Stimulated activated CD8-positive, alpha-beta memory T cell treated with anti-CD3 and anti-CD28 coated beads, Interleukin-15, amount 100 ng/mL, for 24 hours (primary cell): ENCODE measurements at places on chromosomes 11 and 22.
A peak's percentile ranks its signal among the peaks of the same experiment; 100 is the strongest.

DNA sequence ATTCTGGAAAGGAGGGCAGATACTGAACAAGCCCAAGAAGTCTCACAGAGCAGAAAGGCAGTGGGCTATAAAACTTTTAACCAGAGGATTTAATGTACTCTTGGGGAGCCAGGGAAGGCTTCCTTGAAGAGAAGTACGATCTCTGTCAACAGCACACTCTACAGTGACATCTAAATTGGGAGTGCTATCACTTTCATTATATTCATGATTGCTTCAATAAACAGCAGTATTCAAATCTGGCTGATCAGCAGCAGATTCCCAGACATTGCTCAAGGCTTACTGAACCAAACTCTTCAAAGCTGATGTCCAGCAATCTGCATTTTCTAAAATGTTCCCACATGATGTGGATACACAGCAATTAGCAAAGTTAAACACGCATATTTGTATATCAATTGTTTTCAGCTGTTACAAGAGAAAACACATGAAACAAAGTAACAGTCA is 44.2 kb downstream of the SYTL2 start:
- DNase-seq, result no peak

DNA sequence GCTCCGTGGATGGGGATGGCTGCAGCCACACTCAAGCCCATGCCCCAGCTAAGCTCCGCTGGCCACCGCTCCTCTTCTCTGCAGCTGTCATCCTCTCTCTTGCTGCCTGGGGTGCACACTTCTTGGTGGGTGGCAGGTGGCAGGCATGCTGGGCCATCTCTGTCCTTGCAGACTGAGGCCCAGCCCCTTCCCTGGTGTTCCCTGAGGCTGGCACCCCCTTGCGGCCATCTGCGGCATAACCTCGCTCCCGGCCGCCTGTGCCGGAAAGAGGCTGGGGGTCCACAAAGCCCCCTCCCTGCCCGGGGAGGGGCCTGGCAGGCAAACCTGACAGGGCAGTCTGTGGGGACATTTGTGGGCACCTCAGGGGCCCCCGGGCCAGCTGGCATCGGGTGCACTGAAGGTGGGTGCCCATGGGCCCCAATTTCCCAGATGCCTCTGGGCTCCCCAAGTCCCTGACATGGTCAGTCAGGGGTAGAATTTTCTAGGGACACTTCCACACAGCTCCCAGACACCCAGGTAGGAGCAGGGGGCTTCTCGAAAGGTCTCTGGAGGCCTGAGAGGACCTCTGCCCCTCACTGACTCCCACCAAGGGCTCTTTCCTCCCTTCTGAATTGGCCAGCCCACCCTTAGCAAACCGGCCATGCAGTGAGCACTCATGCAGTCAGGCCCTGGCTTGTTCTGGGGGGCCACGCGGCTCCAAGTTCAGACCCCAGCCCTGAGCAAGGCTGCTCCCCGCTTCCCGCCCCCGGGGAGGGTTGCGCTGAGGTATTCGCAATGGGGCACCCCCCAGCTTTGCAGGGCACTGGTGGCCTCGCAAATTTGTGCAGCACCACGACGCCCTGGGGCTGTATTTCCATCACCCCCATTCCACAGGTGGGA is 23.5 kb upstream of the TH start:
- peak; percentile 38 for DNase-seq

DNA sequence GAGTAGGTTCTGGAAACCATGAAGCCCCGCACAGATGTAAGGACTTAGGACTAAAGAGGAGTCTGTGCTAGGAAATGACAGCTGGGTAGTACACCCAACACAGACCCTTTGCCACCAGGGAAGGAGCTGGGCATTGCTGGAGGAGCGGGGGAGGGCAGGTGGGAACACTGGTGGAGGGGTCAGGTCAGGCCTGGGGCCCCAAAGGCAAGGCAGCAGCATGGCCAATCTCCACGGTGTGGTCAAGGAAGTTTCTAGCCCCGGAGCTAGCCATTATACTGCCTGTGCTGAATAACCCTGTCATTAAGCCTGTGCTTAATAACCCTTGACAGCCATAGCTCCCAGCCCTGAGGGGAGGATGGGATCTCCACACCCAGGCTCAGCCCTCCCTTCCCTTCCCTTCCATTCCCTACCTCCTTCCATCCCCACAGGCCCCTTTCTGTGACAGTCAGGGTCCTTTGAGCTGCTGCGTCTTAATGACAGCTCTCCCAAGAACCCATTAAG is 2.1 kb downstream of the TMPRSS4 start:
- no peak for DNase-seq

- DNase-seq, result peak; percentile 29
Observed at GRCh38 chr11:2892215-2892966, 6.8 kb upstream of the CDKN1C start.

DNA sequence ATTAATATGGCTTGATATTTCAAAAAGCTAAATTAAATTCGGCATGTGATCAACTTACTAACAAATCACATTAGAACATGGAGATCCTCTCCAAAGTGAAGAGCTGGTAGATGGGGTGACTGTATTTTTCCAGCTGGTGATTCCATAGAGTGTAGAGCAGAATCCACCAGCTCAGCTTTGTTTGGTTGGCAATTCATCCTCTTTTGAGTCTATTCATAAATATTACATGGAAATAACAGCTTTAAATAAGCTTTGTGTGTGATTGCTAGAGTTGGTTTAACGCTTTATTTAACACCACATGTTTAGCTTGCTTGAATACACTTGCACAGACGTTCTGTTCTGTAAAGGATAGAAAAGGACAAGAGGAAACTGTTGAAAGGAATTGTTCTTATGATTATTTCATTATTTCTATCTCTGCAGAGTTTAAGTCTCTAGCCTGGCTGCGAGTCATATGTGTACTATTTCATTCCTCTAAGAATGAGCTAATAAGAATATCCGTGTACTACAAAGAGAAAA is 738.3 kb upstream of the KIRREL3 start:
- DNase-seq, result no peak

DNA sequence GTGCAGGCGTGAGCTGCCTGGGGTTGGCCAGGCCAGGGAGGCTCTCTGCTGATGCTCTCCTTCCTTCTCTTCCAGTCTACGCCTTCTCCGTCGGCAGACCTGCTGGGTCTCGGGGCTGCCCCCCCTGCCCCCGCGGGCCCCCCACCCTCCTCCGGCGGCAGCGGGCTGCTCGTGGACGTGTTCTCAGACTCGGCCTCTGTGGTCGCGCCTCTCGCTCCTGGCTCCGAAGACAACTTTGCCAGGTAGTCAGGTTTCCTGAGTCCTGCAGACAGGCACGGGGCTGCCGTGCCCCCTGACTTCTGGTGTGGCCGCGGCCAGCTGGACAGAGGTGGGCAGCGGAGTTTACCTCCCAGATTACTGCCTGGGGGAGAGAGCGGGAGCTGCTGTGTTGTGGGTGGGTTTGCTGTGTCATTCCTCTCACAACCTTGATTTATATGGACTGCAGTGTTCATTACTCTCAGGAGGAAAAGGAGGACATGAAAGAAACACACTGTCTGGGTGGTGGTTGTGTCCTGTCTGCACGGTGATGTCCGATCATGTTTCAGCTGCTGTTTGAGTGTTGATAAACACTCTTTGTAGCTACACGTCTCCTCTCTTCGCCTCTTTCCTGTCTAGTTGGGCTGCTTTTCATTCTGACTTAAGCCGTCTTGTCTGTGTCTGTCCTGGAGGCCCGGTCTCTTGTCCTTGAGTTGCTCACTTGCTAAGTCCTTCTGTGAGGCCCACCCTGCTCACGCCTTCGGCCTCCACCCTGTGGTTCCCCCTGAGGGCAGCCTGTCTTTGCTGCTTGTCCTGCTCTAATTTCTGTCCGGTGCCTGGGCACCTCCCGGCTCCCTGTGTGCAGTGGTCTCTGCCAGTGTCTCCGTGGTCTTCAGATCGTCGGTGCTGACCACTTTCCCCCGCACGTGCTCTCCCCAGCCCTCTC is 35.9 kb downstream of the MUC6 start:
- DNase-seq, result no peak

DNA sequence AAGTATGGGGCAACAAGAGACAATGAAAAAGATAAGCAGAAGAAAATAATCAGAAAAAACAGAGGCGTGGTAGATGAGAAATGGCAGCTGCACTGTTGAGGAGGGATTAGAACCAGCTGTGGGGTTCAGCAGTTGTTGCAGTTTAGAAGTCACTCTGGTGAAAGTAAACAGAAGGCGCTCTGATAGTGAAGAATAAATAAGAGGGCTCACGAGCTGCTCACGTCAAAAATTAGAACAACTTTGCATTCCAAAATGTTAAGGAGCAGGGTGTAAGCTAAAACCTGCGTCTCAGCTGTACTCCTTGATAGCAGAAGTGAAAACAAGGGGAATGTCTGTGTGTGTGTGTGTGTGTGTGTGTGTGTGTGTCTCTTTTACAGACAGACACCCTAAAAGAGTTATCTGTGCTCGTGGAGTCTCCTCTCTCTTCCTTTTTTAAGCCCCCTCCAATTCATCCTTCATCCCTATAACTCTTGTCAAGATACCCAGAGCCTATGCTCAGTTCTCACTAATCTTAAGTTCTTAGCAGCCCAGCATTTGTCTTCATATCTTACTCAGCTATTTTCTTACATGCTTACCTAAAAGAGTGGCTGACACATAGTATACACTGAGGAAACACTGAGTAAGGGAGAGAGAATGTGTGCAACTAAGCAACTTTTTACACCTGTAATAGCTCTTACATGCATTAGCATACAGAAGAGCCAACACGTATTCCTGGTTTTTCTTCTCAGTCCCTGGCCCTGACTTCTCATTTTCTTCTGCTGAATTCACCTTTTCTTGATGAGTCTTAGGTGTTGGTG is 8.9 kb downstream of the TTC17 start:
- no peak for DNase-seq

DNA sequence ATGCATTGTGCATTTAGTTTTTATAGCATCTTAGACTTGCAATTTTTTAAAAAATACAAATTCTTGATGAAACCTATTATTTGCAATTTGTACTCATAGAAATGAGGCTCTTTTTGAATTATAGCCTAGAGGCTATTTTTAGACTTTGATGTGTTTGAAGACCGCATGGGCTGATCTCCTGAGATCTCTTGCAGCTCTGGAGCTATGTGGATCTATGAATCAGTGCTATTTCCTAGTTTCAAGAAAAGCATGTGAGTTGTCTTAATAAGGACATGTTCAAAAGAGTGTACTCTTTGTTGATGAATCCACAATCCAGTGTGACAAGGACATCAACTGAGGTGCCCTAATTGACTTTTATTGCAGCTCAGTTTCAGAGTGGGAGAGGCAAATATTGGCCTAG is 620.5 kb downstream of the ETS1 start:
- DNase-seq, result no peak

DNA sequence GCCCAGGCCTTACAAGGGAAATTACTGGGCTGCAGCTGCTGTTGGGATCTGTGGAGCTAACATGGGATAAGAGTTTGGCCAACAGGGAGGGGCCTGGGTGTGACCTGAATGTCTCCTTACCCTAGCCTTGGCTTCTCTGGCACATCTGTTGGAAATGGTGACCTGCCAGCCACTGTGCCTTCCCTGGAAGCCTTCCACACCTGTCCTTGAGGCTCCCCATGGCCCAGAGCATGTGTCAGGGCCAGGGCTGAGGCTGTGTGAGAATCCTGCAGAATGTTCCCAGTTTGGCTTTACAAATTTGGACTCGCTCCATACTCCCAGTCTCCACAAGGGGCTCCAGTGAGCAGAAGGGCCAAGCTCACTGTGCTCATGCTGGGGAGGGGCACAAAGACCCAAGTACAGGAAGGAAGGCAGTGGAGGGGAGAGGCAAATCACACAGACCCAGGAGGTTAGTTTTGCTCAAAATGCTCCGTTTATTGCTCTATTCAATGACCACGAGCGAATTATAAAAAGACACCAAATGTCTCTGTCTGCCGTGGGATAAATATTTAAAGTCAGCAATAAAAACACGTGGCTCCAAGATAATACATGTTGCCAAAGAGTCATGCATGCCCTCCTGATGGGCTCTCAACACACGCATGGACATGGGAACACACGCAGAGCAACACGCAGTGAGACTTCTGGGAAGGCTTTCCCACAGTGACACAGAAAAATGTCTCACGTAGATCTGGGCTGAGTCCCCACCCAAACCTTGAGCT is 1.7 kb upstream of the IGSF22 start:
- no peak for DNase-seq

GRCh38 chr11:100640646-100641045 is 46.4 kb upstream of the ARHGAP42 start:
- DNase-seq, result no peak

DNA sequence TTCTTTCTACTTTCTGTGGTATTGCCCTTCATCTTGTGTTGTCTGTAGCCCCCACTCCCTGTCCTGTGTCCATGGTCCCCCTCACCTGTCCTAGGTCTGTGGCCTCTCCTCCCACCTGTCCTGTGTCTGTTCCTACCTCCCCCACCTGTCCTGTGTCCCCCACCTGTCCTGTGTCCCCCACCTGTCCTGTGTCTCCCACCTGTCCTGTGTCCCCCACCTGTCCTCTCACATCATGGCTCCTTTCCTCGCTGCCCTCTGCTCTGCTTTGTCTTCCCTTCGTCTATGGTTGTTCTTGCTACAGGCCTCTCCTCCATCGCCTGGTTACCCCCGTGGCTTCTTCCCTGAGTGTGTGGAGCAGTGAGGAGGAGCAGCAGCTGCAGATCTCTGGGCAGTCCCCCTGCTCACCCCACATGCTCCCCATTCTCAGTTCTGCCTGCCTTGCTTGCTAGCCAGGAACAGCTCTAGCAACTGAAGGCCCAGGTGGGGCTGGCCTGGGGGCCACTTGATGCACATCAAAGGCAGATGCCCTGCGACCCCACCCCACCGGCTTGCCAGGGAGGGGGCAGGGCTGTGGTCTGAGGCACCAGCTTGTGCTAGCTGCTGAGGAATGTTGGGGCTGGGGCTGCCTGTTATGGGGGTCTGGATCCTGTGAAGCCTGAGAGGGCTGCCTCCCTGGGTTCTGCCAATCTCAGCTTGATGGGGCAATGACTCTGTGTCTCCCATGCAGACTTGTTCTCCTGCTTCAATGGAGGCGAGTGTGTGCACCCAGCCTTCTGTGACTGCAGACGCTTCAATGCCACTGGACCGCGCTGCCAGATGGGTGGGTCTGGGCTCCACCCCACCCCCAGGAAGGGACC is 5.6 kb downstream of the OTOG start:
- DNase-seq, result no peak

DNA sequence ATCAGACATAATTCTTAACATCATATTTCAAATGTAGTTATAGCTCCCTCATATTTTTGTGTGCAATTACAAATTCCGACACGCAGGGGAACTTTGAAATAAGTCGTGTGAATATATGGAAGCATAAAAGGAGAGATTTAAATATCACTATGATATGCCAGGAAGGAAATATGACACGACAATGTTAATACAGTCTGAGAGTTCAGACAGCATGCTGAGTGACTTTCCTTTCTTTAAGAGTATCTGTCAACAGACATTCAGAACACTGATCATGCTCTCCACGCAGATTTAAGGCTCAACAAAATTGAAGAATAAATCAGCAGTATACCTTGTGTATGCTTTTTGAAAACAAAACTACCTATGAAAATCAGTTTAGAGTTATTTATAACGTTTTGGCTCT is 232.6 kb upstream of the CARD18 start:
- DNase-seq, result no peak
